ENCODE measurements at places on chromosomes 16 and 17.

- DNase-seq: no peak
Measured at GRCh38 chr16:15038689-15039088, 17.2 kb downstream of the NTAN1 start.

GRCh38 chr16:54843424-54843750, 87.3 kb upstream of the IRX5 start:
- DNase-seq: no peak

DNA sequence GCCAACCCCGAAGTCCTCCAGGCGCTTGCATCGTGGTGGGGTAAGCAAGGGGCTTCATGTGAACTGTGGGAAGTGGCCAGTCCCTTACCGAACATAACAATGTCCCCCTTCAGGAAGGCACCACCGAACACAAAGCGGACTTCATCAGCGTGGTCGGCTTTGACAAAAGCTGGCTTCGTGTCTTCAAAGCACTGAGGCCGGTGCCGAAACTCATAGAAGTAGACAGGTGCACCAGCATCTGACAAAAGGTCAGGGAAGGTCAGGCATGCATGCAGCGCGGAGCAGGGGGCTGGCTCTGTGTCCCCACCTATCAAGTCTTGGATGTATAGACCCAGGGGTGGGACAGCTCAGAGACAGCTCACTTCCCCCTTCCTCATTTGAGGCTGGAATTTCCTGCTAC, 16.6 kb upstream of the CES1 start:
- no peak for DNase-seq

DNA sequence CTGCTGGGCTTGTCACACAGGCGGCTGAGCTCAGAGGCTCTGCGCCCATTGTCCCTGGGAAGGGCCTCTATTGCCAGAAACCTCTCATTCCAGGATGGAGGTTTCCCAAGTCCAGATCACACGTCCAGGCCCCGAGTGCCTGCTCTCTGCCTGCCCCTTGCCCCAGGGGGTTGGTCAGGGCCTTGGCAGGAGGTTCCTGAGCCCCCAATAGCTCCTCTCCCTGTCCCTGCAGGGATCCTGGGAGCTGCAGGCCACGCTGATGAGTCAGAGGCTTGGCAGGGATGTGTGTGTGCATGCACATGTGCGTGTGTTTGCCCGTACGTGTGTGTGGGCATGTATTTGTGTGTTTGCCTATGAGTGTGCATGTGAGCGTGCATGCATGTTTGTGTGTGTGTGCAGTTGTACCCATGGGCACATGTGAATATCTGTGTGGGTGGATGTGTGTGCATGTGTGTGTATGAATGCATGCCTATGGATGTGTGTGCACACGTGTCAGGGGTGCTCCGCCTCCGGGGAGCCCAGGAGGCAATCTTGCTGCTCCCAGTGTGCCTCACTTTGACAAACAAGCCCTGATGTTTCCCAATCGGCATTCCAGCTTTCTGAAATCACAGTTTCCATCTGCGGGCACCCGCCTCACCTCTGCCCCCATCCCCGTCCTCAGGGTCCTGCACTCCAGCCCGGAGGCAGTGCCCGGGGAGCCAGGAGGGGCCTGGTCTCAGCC, 98.4 kb upstream of the GSE1 start:
- no peak for DNase-seq

- DNase-seq: no peak
Measured at GRCh38 chr16:77917971-77918370, 104.4 kb upstream of the CLEC3A start.

- DNase-seq: peak; percentile 40
Measured at GRCh38 chr16:2874912-2875362, 8.1 kb upstream of the FLYWCH2 start.

DNA sequence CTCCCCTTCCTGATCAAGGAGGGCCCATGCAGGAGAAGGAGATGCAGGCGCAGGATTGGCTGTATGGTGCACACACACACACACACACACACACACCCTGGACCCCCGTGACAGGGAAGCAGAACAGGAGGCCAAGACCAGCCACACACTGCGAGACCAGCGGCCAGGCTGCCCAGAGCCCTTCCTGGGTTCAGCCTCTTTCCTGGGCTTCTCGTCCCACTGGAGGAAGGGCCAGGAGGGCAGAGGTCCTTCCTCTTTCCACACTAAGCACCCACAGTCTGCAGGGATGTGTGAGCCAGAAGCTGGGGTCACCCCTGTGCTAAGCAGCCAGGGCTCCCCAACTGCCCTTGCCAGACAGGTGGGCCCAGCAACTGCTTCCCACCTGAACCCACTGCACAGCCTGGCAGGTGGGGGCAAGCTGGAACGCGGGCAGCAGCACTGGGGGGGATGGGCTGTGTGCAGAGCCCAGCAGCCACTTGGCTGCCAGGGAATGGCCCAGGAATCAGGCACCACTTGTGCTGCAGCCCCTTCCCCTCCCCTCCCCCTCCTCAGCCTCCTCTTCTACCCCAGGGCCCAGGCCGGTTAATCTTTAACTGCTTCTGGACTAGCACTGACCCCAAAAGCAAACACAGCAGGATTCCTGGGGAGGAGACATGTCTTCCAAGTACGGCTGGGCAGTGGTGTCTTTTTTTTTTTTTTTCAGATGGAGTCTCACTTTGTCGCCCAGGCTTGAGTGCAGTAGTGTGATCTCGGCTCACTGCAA, 44.6 kb upstream of the SLC38A10 start:
- no peak for DNase-seq
